Muscle of back (tissue), 13 donors: ENCODE measurements at places on chromosomes 3 and 15. TPM values are rescaled to one million over a fixed set of nuclear protein-coding genes. Genes with fewer than 3 reads are reported as not detected.
A peak's percentile ranks its signal among the peaks of the same experiment; 100 is the strongest.

DNA sequence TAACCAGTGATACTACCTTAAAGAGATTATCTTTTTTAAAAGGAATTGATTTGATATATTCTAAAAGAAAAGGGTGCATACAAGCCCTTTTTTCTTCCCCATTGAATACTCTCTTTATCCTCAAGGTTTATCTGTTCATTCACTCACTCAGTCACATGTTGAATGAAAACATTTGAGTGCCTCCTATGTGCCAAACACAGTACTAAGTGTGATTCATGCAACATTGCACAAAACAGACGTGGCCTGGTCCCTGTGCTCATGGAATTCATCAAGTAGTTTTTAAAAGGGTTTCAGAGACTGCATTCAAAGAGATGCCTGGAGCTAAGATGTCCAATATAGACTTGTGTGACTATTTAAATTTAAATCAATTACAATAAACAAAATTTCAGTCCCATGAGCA lies 462.2 kb upstream of the MDFIC2 start:
- no peak for DNase-seq

GRCh38 chr15:70090436-70091296 lies 7.1 kb downstream of the TLE3 start:
- no peak for DNase-seq

DNA sequence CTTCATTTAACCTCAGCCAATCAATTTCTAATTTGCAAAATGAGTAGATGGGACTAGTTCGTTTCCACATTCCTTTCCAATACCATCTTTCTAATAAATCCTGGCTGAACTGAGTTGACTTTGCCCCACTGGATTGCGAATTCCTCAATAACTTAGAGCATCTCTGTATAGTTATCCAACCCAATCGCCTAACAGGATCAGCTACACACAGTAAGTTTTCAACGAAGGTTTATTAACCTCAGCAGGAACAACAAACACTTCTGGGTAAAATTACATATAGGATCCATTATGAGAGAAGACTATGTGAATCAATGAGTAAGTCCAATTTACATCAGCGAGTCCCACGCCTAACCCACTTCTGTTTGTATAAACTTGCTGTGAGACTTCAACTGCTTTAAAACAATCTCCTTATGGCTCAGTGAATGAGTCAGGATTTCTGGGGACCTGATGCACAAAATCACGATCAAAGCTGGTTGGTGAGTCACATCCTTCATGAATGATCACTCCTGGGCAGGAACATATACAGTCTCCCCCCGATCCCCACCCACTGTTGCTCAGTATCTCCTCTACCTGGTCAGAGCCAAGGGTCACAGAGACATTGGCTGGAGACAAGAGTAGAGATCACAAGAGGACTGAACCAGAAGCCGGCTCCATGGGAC lies 142.8 kb downstream of the EDEM1 start:
- no peak for DNase-seq

GRCh38 chr3:134370611-134371531 lies 3.4 kb downstream of the AMOTL2 start:
- peak; percentile 78 for DNase-seq

- DNase-seq = no peak
Observed at GRCh38 chr3:112038863-112039262, 4.3 kb downstream of the TMPRSS7 start.

DNA sequence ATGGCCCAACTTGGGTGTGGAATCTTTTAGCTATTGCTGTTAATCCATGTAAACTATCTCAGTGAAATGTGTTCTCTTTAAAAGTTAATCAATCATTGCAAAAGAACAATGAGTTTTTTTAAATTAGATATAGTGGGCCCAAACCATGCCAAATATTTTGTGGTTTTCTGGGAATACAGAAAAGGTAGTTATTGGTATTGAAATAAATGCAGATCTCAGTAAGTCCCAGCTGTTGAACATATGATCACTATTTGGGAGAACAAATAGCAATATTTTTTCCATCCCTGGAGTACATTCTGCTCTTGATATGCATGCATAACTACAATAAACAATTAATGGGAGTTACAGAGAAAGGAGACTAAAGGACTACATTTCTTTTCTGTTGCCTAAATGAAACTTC lies 36.0 kb upstream of the LEKR1 start:
- no peak for DNase-seq

- DNase-seq = no peak
Observed at GRCh38 chr3:46281551-46281950, 39.3 kb downstream of the CCR3 start.

GRCh38 chr3:108603691-108604090 lies 14.2 kb downstream of the DZIP3 start:
- DNase-seq = no peak

DNA sequence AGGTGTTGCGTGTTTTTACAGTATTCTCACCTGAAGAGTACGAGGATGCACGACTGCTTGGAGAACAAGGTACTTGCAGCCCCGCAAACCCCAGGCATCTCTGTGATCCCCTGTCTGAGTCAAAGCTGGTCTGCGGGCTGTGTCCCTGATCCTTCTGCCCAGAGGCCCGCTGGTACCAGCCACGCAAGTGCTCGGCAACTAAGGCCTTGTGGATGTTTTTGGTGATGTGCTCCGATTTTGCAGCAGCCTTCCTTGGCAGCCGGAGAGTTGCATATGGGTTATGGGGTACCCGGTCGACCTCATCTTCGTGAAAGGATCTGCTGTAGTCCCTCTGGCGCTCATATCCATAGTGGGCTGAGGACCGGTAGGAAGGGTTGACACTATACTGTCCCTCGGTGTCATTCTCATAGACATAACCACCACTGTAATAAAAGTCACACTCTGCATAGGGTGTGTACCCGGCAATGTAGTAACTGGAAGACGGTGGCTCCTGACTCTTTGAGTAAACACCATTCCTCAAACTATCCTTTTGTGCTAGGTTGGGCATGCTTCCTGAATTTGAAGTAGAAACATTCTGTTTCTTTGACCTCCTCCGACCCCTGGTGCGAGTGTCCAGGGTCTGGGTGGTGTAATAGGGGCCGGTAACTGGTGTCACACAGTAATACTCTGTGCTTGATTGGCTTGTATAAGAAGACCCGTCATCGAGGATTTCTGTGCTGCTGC lies 58.6 kb upstream of the LMOD3 start:
- no peak for DNase-seq

GRCh38 chr3:183360971-183361624 lies 67.3 kb downstream of the MCF2L2 start:
- DNase-seq = no peak

DNA sequence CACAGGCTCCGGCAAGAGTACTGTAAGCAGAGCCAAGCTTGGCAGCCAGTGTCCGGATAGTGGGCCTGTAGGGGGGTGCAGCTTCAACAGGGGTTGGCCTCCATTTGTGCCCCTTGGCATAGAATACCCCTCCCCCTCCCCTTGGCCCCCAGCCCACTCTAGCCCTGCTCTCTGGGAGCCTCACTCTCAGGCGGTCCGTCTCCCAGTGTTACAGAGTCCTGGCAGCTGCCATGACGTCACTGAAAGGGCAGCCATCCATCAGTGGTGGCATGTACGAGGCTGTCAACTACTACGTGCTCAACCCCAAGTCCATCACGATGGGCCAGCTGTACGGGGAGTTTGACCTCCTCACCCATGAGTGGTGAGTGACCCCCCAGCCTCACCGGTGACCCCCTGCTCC lies 50.4 kb downstream of the DNAH1 start:
- no peak for DNase-seq

DNA sequence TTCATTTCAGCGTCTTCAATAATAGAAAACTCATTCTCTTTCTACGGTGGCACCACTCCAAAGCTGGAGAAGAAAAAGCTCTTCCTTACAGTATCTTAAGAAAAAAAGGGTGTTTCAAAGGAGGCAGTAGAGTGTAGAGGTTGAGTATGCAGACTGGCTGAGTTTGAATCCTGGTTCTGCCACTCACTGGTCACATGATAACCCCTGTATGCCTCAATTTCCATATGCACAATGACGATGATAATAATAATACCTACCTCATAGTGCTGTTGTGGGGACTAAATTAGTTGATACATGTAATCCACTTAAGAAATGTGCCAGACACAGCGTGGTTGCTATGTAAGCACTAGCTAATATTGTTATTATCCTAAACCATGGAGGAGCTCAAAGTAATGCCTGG lies 4.5 kb downstream of the ANP32A start:
- DNase-seq = no peak

DNA sequence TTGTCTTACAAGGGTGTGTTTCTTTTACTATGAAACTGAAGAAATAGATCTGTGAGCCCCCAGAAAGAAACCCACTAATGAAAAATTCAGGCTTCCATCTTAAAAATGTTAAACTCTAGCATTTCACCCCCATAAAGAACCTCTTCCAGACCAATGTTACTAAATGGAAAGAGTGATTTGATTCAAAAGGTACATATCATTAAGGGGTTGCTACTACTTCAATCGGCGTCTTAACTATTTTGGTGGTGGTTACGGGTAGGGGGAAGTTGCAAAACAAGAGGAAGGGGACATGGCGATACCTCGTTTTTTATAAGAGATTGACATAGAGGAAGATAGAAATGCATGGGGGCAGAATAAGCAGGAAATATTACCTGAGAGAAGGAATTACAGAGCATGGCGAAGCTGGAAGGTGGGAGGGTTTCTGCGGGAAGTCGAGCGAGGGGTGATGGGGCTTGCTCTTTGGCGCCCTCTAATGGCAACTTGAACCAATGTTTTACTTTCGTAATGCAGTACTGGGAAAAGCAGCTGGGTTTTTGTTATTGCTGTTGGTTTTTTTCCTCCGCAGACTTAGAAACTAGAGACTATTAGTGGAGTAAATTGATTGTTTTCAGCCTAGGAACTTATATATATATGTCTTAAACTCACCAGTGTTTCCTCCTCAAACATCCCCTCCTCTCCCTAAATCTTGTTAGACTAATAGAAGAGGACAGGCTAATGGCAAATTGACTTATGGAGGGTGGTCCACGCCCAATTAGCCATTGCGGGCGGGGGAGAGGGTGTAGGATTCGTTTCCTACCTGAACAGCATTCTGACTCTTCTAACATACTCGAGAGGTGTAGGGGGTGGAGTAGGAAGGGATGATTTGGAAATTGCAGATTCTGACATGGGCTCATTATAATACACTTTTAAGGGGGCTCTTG lies 11.3 kb upstream of the SOX2 start:
- peak; percentile 89 for DNase-seq

GRCh38 chr3:3216401-3216800 lies 36.9 kb upstream of the CRBN start:
- DNase-seq = no peak

DNA sequence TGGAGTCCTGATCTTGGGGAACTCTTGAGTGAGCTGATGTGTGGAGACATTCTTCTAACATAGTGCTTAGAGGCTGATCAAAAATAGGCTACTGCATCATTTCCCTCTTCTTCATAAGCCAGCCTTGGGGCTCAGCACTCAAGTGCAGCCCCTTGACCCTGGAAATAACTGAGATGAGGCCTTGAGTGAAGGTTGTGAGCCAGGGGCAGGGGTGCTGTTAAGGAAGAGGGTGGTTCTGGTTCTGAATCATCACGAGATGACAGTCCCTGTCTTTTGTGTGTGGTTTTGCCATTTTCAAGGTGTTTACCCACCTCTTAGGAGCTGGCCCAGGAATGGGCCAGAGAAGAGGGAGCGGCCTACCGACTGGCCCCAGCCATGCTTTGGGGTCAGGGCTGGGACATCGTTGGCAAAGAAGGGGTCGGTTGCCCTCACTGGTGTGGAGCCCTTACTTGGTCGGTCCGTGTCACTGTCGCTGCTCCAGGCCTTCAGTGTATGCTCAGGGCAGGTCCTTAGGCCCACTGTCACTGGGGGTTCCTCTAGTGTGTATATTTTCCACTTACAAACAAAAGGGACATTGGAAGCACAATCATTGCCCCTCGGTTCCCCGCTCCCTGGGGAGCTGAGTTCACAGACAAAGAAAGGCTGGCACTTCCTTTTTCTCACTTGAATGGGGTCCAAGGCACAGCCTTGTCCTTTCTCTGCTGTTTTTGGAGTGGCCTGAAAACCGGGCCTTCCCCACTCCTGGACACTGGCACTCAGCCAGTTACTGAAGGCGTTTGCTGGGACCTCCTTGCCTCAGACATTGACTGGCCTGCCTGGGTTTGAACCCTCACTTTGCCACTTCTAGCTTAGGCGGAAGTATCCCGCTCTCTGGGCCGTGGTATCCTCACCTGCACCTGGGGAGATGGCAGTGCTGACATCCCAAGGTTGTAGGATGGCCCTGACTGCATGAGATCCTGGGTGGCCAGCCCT lies 46.6 kb downstream of the SLC6A6 start:
- DNase-seq = no peak

The SLITRK3 gene
- polyA plus RNA-seq = not detected

The GRM2 gene
- 0.63 TPM for polyA plus RNA-seq

The RHCG gene
- polyA plus RNA-seq = not detected

The SERINC4 gene
- polyA plus RNA-seq = not detected

The KNG1 gene
- polyA plus RNA-seq = 0.70 TPM
